ENCODE measurements at places on chromosomes 16 and 17.

GRCh38 chr16:80981103-80981502, 25.6 kb downstream of the CMC2 start:
- DNase-seq, result no peak

DNA sequence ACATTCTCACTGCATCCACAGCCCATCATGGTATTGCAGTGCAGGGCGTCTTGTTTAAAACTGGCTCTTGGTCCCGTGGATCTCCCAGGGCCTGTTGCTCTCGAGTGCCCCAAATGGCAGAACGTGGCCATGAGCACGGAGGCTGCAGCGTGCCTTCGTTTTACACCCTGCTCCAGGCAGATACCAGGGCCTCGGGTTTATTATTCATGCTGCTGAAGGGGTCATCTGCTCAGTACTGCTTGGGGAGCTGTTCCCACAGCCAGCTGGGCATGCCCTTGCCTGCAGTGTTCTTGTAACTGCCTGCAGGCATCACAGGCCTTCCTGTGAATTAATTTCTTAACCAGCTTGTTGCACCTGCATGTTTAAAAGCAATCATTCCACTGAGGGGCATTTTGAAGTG, 129.7 kb upstream of the CHMP6 start:
- DNase-seq, result peak; percentile 76

DNA sequence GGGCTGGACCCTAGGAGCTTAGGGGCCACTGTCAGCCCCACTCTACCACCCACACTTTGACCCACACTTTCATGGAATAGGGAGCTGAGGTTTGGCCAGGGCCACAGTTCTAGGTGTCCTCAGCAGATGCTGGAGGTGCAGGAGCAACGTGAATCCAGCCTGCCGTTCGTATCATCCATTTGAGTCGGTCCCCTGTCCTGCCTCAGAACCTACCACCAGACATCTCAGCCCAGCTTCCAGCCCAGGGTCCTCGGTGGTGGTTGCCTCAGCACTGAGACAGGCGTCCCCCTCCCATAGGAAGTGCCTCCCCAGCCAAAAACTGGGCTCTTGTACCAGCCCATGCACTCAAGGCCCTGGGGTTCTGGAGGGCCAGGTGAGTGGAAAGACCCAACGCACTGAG, 359 bp upstream of the ITGAE start:
- DNase-seq, result no peak

DNA sequence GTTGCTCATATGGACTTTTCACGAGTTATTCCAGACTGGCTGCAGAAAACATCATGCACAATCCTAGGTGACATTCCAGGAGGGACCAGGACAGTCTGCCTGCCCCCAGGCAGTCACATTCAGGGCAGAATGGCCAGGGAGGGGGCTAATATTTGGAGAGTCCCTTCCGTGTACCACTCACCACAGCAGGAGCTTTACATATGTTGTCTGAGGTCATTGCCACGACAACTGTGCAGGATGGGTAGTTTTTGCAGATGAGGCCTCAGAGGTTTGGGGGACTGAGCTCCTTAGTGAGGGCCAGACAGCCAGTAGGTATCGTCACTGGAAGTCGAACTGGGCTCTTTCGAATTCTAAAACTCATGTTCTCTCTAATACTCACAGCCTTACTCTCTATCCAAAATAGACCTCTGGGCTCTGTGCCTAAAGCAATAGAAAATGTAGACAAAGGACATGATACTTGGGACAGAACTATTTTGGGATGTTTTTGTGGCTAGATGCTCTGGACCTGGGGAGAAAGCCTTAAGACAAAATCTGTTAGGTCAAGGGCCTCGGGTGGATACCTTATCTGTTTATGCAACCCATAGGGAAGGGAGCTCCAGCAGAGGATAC, 338.5 kb downstream of the MAF start:
- no peak for DNase-seq

DNA sequence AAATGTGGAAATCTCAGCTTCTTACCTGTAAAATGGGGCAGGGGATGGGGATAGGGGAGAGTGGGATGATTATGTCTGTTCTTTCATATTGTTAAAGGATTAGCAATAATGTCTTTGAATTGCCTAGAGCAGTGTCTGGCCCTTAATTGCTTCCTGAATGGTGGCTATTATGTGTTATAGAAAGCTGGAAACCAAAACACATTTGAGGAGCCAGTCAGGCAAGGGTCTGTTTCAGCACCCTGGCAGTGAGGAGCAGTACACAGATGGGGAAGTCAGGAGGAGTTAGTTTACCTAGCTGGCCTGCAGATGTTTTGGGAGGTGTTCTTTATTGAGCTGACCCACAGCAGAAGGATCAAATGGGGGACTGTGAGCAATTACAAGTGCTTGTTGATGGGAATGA, 63.0 kb downstream of the NUP93 start:
- DNase-seq, result no peak

GRCh38 chr17:8806926-8807550, 7.9 kb upstream of the MFSD6L start:
- DNase-seq, result peak; percentile 33

DNA sequence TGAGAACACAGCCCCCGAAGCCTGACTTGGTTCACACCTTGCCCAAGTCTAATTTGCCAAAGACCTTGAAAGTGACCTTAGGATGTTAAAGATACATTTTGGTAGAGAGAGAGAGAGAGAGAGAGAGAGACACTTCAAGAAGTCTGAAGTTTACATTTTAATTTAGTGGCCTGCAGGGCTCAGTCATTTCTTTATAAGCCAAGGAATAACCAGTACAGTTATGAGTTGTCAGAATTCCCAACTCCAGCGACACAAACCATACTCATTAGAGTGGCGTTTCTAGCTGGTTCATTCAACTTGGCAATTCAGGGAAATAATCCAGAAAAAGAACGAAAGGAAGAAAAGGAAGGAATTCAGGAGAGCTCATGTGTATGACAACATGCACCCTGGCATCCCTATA, 204.1 kb downstream of the CCDC182 start:
- DNase-seq, result no peak

DNA sequence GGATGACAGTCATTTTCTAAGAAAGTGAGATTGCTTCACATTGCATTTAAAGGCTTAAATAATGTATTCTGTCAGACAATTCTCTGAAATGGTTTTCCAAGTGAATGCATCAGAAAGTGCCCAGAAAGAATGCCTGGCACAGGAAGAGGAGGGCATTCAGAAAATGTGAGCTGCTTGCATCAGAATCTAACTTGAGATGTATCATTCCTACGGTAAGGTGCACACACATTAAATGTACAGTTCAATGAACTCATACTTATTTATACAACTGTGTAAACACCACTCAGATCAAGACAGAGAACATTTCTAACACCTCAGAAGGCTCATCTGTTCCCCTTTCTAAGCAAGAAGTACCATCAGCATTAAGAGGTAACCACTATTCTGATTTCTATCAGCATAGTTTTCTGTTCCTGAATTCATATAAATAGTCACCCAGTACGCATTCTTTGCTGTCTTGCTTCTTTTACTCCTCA, 638.0 kb downstream of the MAF start:
- peak; percentile 52 for DNase-seq

GRCh38 chr17:48515925-48516900, 14.6 kb downstream of the HOXB1 start:
- DNase-seq, result no peak

GRCh38 chr17:45976391-45976754, 22.7 kb upstream of the STH start:
- DNase-seq, result no peak

DNA sequence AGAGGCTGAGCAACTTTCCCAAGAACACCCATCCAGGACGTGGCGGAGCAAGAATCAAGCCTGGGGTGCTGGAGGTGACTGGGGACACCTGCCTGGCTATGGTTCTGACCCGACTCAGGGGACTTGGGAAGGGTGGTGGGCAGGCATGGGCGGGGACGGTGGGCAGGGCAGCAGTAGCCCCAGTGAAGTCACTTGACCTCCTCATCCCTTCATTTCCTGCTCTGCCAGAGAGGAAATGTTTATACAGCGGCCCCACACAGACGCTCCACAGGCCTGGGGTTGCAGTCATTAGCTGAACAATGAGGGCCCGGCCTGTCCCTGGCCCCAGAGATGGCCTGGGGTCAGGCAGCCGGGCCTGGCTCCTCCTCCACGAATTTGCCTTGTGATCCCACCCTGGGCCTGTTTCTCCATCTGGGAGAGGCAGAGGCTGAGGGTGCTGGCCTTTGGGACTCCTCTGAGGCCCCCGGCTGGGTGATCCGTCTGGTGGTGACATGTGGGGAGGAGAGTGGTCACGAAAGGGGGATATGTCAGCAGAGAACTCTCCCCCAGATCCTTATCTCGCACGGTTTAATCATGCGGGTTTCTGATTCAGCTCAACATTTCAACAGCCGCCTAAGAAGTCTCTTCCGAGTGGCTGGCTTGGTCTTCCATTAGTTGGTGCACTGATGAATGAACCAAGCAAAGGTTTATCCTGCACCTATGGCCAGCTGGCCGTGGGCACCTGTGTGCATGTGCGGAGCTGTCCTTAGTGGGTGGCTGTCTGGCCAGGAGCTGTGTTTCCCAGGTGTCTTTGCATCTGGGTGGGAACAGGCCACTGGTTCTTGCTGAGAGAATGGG, 175.9 kb downstream of the IRF8 start:
- no peak for DNase-seq

DNA sequence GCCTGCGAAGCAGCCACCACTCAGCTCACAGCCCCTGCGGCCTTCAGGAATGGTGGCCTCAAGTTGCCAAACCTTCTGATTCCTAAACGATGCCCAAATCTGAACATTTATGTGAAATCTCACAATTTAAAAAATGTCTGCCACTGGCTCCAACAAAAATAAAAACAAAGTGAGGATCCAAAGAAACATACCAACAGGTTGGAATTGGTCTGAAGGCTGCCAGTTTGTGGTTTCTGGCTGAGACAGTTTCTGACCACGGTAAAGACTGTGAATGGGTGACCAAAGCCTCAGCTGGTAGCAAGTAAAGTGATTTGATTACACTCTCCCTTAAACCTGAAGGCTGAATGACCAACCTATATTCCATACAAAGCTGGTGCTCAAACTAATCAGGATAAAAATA, 24.9 kb downstream of the LITAFD start:
- DNase-seq, result no peak

- DNase-seq, result no peak
Measured at GRCh38 chr16:89112377-89113151, 18.9 kb downstream of the ACSF3 start.

DNA sequence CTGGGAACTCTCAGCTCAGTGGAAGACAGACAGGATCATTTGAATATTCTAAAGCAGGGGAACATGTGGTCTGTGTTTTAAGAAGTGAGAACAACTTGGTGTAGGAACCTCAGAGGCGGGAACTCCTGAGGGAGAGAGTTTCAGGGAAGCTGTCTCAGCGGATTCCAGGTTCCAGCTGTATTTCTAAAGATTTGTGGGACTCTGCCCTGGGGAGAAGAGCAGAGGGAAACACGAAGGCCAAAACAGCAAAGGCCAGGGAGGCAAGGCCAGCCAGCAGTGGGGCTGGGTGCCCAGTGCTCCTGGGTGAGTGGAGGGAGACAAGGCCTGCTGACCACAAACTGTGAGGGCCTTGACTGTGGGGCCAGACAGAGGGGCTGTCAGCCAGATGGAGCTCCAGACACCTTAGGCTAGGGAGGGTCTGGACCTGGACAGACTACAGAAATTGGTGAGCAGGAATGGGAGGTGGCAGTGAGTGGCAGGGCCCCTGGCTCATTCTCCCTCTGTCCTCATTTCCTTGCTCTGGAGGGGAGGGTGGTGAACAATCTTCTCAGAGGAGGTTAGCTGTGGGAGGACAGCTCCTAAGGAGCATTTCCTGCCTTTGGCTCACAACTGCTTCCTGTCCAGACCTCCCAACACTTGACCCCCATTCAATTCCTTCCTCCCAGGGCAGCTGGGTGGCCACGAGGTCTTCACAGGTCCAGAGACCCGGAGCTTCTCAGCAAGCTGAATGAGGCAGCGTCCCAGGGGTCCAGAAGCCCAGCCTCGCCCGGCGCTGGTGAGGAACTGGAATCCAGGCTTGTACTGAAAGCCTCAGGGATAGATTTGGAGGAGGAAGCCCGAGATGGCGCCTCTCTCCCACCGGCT, 21.0 kb upstream of the FZD2 start:
- DNase-seq, result no peak

DNA sequence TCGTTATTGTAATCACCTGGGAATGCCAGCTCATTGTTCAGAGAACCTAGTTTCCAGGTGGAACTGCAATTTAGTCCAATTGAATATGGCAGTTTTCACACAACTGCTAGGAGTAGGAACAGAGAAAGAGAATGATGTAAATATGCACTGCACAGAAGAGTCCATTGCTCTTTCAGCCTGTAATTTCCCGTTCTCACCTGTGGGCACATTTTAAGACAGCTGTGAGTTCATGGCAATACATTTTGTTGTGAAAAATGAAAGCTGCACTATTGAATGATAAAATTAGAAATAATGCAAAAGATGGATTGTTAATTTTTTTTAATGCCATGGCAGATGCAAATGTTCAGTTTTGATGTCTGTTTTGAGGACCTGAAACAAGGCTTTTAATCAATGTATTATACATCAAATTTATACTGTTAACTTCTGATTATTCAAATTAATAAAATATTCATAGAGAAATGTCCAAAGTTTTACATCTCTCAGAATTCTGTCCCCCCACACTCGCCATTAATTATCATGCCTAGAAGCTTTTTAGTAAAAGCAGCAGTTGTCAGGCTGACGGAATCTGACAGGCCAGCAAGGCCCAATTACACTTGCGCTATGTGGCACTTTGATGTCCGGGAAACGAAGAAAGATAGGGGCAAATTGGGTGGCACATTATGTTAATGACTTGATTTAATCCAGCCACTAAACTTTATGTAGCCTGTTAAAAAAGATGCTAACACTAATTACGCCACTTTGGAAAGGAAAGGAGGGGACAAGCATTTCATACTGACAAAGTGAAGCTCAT, 72.2 kb downstream of the RPGRIP1L start:
- DNase-seq, result no peak

DNA sequence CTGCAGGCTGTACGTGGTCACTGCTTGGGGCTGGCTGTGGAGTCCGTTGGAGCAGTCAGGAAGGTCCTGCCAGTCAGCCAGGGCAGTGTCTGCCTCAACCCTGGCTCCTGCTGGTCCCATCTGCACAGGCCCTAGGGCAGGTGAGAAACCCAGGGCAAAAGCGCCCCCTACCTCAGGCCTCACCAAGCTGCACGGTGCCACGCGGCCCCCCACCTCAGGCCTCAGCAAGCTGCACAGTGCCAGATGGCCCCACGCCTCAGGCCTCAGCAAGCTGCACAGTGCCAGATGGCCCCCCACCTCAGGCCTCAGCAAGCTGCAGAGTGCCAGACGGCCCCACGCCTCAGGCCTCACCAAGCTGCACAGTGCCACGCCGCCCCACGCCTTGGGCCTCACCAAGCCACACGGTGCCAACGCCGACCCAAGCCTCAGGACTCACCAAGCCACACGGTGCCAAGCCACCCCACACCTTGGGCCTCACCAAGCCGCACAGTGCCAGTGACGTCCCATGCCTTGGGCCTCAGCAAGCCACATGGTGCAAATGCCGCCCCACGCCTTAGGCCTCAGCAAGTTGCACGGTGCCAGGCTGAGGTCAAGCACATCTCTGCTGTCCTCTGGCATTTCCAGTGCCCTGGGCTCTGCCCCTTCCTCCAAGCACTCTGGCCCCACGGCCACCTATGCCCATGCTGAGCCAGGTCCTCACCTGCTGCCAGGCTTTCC, 5.5 kb downstream of the TMEM204 start:
- peak; percentile 53 for DNase-seq
